Mesothelial cell of epicardium (in vitro differentiated cells): ENCODE measurements at places on chromosomes 11 and 22. TPM values are rescaled to one million over a fixed set of nuclear protein-coding genes. Genes with fewer than 3 reads are reported as not detected.

The VWCE gene
- total RNA-seq: 6.2 to 8.7 TPM (median 8.2 TPM) in 3 replicates

The RNF121 gene
- 48.3 to 55.4 TPM (median 52.2 TPM) in 3 replicates for total RNA-seq

DNA sequence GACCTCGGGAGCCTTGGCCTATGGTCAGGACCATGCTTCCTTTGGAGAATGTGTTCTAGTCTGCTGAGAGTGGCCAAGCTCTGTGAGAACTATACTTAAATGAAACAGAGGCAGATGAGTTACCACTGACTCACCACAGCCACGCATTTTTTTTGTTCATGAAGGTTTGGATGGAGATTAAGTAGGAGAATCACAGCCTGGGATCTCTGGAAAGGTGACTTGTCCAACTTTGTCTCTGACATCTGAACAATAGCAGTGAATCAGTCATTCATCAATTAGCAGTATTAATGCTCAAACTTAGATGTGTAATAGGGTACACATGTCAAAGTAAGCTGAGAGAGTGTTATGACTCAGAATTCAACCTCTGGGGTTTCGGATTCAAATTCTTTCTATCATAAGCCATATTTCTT lies 100.7 kb upstream of the ANO3 start:
- DNase-seq: no peak

- DNase-seq: no peak
These were observed 21.3 kb downstream of the RASD2 start for GRCh38 chr22:35561796-35562526.

- DNase-seq: no peak
These were observed 84.6 kb downstream of the DBX1 start for GRCh38 chr11:20075627-20076026.

DNA sequence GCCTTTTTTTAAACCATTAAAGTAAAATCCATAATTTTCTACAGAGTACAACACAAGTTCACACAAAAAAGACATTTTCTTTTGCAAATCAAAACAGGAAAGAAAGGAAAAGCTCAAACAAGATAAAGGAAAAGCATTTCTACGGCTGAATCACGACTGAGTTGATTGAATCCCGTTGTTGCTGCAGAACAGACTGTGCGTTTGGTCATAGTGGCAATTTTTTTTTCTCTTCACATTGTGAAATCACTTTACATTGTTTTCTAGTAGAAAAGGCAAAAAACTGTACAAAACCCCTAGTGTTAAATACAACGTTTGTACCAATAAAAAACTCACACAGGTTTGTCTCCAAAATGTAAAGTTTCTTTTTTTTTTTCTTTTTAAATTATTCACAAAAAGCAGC lies 17.3 kb upstream of the RAPSN start:
- DNase-seq: no peak

The CKAP5 gene
- total RNA-seq: 115 to 125 TPM (median 120 TPM) in 3 replicates

DNA sequence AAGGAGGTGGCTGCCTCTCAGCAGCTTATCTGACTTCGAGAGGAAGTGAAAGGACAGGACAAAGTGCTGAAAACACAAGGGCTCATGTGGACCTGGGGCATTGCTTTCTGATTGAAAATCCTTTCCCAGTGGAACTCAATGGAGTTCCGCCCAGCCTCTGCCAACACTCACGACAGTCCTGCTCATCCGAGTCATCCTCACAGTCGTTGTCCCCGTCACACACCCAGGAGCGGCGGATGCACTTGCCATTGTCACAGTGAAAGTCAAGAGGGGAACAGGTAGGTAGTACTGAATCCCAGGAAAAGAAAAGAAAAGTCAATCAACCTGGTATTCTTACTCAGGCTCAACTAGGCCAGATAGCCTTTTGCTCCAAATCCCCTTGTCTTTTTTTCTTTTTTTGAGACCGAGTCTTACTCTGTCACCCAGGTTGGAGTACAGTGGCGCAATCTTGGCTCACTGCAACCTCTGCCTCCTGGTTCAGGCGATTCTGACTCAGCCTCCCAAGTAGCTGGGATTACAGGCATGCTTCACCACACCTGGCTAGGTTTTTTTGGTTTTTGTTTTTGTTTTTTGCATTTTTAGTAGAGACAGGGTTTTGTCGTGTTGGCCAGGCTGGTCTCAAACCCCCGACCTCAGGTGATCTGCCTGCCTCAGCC lies 18.1 kb downstream of the LRP4 start:
- no peak for DNase-seq

DNA sequence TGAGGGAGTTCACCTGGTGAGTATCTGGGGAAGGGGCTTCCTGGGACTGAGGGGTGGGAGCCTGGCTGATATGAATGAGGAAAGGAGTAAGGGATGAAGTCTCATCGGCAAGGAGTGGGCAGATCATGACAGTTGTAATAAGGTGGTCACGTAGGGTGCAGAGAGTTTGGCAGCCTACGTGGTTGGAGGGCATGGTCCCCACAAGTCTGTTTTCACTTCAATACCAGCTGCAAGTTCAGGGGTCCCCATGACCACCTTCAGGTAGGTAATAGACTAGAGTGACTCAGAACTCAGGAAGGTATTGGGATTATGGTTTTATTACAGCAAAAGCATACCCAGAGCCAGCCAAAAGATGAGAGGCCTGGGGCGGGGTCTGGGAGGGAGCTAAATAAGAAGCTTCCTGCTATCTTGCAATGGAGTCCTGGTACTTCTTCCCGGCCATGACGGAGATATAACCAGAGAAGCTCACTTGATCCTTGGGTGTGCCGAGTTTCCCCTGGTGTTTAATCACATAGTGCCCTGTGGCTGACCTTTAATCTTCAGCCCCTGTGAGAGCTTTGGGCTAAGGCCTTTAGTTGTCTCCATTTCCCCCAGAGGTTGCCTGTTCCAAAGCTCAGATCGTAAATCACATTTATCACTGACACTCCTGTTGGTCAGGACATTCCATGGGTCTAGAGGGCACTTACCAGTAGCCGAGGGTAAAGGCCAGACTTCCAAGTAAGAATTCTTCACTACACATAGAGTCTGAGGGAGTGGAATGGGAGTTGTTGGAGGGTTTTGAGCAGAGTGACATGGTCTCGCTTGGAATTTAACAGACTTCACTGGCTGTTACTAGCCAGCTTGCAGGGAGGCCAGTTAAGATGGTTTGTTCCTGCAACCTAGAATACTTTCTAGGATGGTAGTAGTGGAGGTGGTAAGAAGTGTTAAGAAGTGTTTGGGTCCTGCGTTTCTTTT lies 9.1 kb downstream of the SLC3A2 start:
- no peak for DNase-seq

The GATD1 gene
- 81.1 to 91.2 TPM (median 83.9 TPM) in 3 replicates for total RNA-seq

DNA sequence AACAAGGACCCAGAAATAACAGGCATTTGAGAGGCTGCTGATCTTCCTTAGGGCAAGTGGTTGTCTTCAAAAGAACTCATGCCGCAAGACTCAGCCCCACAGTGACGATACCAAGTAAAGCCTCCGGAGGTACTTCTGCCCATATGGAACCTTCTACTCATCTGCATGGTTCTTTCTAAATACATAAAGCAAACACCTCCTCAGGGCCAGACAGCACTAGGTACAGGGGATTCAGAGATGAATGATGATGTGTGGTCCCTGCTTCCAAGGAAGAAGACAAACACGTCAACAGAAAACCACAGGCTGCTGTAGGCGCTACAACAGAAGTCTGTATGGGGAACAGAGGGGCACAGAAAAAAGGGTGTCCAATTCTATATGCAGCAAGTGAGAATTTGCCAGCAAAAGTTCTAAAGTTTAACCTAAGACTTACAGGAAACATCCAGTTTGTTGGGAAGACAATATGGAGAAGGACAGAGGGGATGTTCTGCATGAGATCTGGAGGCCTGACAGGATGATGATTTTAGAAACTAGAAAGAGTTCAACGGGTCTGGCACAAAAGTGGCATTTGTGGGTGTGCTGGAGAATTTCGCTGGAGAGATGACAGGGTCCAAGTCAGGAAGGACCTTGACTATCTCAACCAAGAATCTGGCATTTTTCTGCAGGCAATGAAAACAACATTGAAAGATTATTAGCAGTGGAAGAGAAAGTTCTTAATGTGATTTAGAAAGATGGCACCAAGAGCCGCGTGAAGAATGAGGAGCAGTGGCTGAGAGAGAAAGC lies 23.7 kb downstream of the JAML start:
- no peak for DNase-seq

The YPEL4 gene
- 0.64 to 1.3 TPM (median 1.1 TPM) in 3 replicates for total RNA-seq

GRCh38 chr11:15770798-15771414 lies 585.4 kb downstream of the SOX6 start:
- no peak for DNase-seq

The CBLIF gene
- not detected in 3 replicates for total RNA-seq

The MS4A7 gene
- not detected in 3 replicates for total RNA-seq

The CASP1 gene
- 2.7 to 4.9 TPM (median 2.8 TPM) in 3 replicates for total RNA-seq

DNA sequence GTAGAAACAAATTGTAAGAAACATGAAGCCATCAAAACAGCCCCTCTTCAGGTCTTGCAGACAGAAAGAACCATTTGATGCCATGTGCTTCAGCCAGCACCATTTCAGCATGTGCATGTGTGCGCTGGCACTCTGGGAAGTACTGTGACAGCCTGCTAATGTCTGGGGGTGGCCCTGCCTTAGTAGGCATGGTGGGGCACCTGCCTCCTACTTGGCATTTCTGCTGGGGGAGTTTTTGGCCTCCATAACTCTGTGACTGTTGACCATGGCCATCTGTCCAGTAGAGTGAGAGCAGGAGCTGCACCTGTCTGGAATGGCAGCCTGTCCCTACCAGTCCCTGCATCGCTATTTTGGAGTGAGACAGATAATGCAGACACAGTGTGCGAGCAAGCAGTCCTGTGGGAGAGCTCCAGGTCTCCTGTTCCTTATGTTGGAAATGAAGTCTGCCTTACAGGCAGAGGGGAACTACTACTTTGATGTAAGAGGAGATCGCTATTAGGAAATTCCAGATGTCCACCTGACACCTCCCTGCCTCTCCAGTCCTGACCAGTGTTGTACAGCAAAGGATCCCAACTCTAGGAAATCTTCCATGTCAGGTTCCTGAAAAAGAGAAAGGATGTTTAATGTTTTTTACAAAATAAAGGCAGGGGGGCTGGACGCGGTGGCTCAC lies 102.5 kb downstream of the ATXN10 start:
- DNase-seq: no peak

- DNase-seq: no peak
These were observed 2.8 kb downstream of the AMPD3 start for GRCh38 chr11:10457901-10458300.

DNA sequence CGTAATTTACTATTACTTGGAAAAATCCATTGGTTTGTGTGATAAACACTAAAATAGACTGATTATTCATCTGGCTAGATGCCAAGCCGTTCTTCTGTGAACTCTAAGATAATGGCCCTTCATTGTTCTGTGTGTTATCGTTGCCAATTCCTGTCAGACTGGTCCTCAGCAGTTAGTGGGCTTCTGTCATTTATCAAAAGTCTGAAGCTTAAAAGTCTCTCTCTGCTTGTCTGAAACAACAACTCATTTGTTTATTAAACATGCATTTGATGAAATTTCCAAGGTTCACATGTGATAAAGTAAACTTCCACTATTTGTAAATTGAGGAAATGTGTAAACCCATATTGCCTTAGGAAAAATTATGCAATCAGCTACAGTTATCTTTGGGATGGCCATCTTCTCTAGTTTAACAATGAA lies 21.1 kb upstream of the RDX start:
- no peak for DNase-seq

The TUBA8 gene
- total RNA-seq: 2.4 to 2.9 TPM (median 2.5 TPM) in 3 replicates

DNA sequence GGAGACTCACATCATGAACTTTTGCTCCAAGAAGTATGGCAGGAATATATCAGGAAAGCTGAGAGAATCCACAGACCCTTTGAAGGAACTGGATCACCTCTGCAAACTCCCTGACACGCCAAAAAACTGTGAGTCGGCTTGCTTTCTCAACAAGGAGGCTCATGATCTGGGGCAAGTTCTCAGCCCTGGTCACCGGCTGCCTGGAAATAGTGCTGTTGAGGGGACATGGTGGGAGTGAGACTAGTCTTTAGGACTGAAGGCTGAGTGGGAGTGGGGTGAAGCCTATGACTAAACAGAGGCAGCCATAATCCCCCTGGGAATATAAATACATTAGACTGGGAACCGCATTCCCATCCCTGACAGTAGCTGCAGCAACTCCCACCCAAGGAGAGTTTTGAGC lies 8.4 kb upstream of the MMP7 start:
- no peak for DNase-seq

The RFPL3 gene
- total RNA-seq: not detected in 3 replicates

DNA sequence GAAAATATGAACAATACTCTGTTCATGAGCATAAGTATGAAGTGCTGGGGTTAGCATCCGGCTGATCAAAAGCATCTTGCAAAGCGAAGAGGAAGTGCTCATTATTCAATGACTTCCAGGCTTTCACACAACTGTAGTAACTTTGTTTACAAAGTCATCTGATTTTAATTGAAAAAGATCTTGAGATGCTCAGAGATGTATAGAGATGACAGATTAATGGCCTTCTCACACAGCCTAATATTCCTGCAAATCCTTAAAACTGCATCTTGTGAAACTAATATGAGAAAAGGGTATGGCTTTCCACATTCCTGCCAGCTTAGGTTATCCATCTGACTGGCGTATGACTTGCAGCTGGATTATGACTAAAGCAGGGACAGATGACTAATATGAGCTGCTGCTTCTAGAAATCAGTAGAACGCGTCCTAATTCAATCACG lies 125.4 kb downstream of the CASP12 start:
- DNase-seq: no peak

The OR8G1 gene
- not detected in 3 replicates for total RNA-seq

DNA sequence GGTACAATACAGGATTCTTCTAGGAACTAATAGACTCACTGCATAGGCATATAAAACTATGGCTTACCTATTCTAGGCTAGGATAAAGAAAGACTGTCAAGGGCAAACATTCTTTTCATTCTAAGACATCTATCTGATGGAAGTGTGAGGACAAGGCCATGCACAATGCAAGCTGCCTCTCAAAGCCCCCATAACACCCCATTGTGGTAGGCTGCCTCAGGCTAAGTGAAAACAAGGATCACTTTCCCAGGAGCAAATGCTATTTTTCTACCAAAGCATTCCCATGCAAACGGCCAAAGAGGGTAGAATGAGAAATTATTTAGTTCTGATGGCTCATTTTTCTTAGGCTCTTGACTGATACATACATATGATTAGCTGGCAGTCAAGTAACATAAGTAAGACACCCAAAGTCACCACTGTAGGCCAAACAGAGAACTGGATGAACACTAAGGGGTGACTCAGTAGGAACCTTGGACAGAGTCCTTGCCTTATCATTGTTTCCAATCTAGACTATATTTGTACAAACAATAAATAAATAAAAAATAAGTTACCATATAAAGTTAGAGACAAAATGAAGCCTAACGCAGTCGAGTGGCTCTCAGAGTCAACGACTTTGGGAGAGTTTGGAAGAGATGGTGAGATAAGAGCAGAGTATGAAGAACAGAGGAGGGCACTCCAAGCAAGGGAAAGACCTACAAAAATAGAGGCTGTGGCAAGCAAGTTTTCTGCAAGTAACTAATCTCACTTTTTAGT lies 303.6 kb downstream of the SBF2 start:
- no peak for DNase-seq

DNA sequence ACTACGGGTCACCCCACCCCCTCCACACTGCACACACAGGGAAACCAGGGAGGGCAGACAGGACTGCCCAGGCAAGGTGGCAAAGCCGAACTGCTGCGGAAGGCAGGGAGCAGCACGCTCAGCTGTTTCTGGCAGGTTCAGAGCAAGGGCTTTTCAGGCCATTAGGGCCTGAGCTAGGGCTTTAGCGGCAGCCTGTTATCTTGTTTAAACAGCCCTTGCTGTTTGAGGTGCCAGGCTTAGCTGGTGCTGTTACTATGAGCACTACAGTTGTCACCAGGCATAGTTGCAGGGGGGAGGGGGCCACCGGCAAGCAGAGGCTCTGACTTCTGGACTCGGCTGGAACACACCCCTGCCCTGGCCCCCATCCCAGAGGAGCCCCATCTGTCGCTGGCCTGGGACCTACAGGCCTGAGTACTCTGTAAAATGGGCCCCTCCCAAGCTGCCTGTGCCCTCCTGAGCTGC lies 34.9 kb downstream of the RSPH14 start:
- DNase-seq: no peak

GRCh38 chr11:95736355-95736754 lies 53.2 kb downstream of the FAM76B start:
- no peak for DNase-seq
